ENCODE measurements at places on chromosomes 5 and 9.

- no peak for DNase-seq
Measured at GRCh38 chr5:143807401-143807800, 4.6 kb upstream of the HMHB1 start.

GRCh38 chr5:54217826-54218503 is 92.4 kb downstream of the ARL15 start:
- DNase-seq = peak; percentile 81

DNA sequence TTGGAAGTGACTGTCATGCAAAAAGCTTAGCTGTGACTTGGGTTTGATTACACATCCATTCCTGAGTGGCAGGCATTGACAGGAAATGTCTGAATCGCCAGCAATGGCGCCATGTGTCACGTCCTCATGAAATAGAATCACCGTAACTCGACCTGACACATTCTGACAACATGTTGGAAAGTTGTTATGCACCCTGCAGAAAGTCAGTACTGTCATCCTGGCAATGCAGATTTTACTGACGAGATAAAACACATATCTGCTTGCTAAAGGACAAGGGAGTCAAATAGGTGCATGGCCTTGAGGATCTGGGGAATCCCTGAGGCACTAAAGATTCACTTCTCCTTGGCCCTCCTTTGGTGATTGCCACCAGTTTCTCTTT is 344.2 kb downstream of the SPATA31D1 start:
- no peak for DNase-seq

- peak; percentile 42 for DNase-seq
Measured at GRCh38 chr5:124157320-124157719, 589.1 kb downstream of the ZNF608 start.

- DNase-seq = no peak
Measured at GRCh38 chr5:50794812-50795211, 128.4 kb downstream of the PARP8 start.
